Activated CD4-positive, alpha-beta T cell treated with anti-CD3 and anti-CD28 coated beads for 36 hours (primary cell): ENCODE measurements at places on chromosomes 16 and 17. TPM values are rescaled to one million over a fixed set of nuclear protein-coding genes. Genes with fewer than 3 reads are reported as not detected.
A peak's percentile ranks its signal among the peaks of the same experiment; 100 is the strongest.

DNA sequence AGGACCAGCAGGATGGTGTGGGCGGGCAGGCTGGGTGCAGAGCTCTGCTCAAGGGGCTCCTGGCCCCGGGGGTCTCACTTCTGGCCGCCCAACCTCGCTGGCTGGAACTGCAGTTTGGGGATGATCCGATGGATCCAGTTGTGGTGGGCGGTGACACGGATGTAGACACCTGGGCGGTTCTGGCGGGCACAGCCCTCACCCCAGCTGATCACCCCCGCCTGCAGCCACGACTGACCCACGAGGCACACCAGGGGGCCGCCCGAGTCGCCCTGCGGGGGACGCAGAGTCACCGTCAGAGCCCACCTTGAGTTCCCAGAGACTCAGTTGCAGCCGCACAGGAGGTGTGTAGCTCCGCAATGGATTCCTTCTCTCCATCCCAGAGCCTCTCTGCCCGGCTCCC is 7.5 kb downstream of the PRSS27 start:
- DNase-seq: no peak

GRCh38 chr17:51850201-51850600 is 308.3 kb downstream of the CA10 start:
- no peak for DNase-seq

DNA sequence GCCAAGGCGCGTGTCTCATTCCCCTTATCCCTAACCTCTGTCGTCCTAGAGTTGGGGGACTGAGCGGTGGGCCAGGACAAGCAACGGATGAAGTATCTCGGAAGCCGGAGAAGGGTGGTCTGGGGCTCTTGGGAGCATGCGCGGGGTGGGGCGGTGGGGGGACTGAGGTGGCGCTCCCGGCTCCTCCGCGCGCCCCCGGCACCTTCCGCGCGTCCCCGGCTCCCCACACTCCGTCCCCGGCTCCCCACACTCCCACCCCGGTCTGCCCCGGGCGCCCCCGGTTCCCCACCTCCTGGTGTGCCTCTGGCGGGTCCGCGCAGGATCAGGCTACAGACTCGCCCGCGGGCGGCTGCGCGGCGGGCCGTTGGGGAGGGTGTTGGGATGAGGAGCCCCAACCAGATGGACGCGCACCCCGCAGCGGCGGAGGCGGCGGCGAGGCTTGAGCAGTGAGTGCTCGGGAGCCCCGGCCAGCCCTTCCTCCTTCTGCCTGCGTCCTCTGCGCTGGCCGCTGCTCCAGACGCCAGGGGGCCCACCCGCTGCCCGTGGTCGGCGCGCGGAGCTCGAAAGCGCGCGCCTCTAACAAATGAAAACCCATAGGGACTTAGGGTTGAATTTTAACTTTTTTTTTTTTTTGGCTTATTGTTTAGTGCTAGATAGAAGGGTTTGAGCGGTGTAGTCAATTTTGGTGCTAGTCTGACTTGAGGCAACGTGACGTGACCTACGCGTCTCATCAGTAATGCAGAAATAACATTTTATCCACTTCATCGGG is 5.6 kb upstream of the CRYM start:
- peak; percentile 24 for DNase-seq

GRCh38 chr16:57754354-57755060 is 18.9 kb downstream of the KATNB1 start:
- no peak for DNase-seq

GRCh38 chr17:60147553-60148223 is 2.1 kb upstream of the CA4 start:
- no peak for DNase-seq

DNA sequence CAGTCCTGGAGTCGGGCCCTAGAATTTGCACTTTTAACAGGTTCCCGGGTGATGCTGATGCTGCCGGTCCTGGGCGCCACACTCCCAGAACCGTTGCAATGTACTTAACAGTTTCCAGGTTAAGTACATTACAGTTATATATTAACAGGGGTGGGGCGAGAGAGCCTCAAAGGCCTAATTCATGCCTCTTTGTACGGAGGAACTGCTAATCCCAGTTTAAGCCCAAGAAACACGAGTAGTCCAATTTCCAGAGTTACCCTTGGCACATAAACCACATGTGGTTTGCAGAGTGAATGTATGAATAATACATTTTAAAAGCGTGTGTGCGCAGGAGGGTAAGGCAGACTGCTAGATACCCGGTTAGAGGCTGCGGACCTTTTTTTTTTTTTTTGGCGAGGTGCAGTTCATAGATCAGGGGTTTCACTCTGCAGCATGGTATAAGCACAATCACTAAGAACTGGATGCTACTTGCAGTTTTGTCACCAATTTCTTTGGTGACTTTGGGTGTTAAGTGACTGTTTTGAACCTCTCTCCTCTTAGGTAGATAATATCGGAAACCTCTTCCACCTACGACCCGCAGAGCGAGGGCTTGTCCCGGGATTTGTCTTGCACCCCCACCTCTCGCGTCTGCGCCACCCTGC is 713 bp downstream of the COX11 start:
- DNase-seq: peak; percentile 73

DNA sequence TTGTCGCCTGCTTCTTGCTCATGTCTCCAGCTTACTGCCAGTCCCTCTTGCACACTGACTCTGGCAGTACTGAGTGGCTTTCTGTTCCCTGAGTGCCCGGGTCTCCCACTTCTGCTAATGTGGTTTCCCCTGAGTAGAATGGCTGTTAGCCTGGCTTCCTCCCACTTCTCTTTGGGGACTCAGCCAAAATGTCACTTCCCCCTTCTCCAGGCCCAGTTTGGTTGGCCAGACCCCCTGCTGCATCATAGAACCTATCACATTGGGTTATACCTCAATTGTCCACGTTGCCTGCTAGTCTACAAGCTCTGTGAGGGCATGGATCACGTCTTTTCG is 304.4 kb downstream of the HS3ST3B1 start:
- no peak for DNase-seq

GRCh38 chr16:75092777-75093176 is 23.8 kb downstream of the LDHD start:
- peak; percentile 45 for DNase-seq

DNA sequence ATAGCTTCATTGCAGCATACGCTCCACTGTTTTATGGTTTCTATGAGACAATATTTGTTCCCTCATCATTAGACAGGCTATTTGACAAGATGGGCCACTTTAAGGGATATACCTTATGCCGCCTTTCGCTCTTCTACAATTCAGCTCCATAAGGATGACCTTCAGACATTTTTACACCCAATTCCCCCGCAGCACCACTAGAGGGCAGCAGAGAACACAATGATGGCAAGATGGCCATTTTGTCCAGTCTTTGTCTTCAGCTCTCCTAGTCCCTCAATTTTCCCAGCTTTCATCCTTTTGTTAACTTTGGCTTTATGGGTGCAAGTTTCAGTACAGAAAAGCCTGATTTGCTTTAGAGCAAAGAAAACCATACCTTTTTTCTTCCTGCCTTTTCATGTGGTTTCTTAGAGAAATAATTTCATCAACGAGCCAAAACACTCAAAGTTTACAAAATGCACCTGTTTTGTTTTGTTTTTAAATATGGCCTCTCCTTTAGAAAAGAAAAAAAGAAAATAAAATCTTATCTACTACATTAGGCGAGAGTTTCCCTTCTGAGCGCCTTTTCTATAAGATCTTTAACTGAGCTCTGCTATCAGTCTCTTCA is 355.3 kb downstream of the TOX3 start:
- peak; percentile 69 for DNase-seq

The KRTAP3-1 gene
- not detected for total RNA-seq

DNA sequence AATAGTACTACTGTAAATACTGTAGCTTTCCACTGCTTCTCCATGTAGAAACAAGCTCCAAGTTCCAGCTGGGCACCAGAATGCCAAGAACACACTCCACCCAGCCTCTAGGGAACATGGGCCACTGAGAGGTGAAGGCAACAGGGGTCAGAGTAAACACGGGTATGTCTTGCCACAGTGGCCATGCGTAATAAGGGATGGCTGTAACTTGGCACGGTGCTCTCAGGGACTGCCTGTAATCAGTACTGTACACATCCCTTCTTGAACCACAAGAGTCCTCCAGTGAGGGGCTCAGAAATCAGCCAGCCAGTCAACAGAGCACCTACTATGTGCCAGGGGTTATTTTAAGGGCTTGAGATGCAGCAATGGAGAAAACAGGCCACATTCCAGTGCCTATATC is 10.8 kb downstream of the LRRC59 start:
- no peak for DNase-seq

GRCh38 chr17:66944351-66945146 is 20.0 kb upstream of the CACNG4 start:
- DNase-seq: no peak

GRCh38 chr17:82461827-82462524 is 3.4 kb downstream of the NARF start:
- DNase-seq: no peak
